HEK293T (cell line): ENCODE measurements at places on chromosomes 6 and 20.

DNA sequence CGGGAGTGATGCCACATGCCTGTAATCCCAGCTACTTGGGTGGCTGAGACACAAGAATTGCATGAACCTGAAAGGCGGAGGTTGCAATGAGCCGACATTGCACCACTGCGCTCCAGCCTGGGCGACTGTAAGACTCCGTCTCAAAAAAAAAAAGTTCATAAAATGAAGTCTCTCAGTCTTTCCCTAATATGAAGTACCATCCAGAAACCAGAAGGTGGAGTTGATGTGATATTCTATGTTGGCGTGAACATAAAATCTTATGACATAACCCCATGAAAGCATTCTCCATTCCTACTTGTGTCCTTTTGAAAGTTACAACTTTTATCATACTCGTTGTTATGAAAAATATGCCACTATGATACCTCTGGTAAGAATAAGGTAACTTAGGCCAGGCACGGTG is 5.7 kb downstream of the SOD2 start:
- no peak for DNase-seq

DNA sequence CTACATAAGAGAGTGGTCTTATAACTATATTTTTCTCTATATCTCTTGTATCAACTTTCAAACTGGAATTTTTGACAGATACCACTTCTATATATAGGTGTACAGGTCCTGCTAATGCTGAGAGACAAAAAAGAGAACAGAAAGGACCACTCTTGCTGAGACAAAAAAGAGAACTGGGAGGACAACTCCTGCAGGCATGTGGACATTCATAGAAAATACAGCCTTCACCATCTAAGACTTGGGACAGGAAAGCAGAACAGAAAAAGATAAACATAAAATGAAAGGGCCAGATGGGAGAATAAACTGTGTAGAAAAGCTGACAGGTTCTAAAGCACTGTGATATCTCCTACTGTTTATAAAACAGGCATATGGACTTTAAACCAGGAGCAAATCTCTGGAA is 541.0 kb upstream of the ADGRB3 start:
- no peak for DNase-seq

DNA sequence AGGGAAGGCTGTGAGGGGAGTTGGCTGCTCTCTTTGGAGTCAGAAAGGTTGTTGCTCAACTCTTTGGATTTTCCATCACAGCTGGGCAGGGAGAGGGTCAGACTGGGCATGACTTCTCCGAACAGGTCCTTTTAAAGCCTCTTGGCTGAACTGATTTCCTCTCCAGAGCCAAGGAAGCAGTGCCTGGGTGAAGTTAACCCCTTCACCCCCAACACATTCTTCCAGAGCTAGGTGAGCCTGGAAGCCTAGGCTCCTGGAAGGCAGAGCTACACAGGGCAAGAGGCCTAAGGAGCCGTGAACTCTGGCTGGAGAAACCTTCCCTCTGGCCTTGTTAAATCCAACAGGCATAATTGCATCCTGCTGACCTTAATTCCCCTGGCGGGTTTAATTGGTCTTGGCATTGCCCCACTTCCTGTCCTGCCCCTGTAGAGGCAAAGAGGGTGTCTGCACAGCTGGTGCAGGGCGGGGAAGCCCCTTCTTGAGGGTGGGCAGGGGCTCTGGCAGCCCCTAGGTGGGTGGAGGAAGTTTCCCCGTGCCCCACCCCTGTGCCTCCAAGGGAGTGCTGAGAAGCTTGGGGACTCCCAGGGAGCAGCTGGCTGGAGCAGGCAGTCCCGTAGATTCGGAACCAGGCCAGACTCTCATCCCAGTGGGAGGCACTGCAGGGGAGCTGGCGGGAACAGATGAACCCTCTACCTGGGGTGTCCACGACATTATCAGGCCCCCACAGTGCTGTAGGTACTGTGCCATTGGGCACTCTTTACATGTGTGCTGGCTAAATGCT is 3.6 kb upstream of the MYLK2 start:
- no peak for DNase-seq

- no peak for DNase-seq
Observed at GRCh38 chr6:105192707-105193465, 13.1 kb upstream of the POPDC3 start.

- DNase-seq = no peak
Observed at GRCh38 chr6:128235556-128235955, 284.8 kb downstream of the PTPRK start.

- DNase-seq = no peak
Observed at GRCh38 chr6:52152711-52153160, 33.4 kb upstream of the IL17A start.

DNA sequence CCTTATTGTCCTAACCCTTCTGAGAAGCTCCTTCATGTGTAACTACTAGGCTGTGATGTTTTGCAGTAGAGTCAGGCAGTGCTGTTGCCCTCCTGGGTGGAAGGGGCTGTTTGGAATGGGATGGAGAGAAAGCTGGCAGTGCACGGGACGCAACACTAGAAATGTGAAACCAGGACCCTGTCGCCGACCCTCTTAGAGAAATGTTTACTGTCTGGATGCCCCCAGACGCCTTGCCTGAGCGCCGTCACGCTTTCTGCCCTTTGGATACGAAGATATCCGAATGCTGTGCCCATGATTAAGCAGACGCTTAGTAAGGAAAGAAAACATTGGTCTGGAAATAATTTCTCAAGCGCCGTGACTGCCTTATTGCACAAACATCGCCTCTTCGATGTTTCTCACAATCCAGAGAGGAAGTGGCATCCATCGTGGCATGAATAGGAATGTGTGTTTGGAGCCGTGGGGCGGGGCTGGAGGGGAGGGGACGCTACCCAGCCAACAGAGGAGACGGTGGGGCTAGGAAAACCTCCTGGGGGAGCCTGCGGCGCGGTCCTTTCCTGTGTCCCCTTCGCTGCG is 661 bp upstream of the PPP1R14C start:
- DNase-seq = no peak

DNA sequence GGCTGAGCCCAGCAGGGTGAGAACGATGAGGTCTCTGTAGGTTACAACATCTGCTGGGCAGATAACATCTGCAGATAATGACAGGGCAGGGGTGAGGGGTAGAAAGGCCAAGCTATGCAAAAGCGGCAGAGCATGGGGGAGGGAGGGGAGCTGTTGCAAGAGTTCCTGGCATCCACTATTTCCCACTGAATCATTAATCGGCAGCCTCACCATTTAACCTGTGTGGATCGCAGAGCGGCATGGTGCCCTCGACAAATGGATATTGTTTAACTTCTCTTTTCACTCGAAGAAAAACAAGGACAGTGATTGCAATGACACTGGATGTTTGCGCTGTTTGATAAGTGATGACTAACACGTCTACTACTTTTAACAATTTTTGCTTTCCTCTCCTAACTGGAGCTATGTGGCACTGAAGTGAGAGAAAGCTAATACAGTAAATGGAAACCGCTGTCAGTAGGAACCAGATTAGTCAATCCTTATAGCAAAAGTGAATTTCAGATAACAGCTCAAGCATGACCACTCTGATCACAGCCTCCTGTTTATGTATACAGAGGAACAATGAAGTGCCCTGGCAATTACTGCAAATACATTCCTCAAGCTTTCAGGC is 381.5 kb downstream of the TFAP2A start:
- no peak for DNase-seq

DNA sequence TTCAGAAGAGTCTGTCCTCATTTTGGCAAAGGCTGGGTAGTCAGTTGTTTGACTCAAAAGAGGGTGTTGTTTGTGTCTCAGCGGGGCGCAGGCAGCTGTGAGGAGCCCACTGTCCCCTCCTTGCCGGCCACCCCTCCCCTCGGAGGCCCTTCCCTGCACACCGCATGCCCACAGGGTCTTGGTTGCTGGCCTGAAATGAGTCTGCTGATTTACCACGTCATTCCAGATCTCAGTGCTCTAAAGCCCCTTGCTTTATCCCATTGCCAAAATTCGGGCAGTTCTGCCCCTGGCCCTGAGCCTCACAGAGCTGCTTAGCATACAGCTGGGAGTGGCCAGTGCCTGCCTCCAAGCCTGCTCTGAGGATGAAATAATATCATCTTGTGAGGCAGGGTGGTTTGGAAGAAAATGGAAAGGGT is 220.7 kb downstream of the UST start:
- no peak for DNase-seq
